Upper lobe of right lung (tissue), 1 donor: ENCODE measurements at places on chromosomes 3 and 15.
A peak's percentile ranks its signal among the peaks of the same experiment; 100 is the strongest.

- no peaks in the 10 kb centered on the region for H3K36me3 ChIP-seq
- DNase-seq, result no peak
- no peaks in the 10 kb centered on the region for H3K27me3 ChIP-seq
- no peak overlapping the region for H3K4me3 ChIP-seq
Observed at GRCh38 chr3:158780766-158781165, 21.1 kb upstream of the MFSD1 start.

GRCh38 chr3:184480831-184481230, 80.8 kb upstream of the EPHB3 start:
- peaks cover 16% of the 10 kb centered on the region for H3K27me3 ChIP-seq
- H3K4me1 ChIP-seq, result no peaks in the 10 kb centered on the region
- H3K4me3 ChIP-seq, result no peak overlapping the region
- H3K27ac ChIP-seq, result no peak overlapping the region
- no peak for DNase-seq

DNA sequence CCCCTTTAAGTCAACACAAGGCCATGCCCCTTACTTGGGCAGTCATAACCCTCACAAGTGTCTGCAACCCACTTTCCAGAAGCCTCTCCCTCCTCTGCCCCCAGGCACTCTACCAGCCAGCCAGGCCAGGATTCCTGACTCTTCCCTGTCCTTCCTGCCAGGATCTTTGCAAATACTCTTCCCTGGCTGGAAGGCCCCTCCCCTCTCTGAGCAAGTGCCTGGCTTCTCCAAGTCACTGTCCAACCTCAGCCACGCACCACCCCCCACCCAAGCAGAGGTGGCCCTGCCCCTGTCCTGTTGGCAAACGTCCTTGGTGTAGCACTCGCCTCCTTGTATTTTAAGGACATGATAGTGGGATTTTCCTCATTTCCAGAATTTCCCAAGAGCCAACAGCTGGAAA, 54.7 kb upstream of the USP3 start:
- no peak overlapping the region for H3K27ac ChIP-seq
- peaks cover 10% of the 10 kb centered on the region for H3K4me1 ChIP-seq
- DNase-seq, result no peak
- H3K27me3 ChIP-seq, result no peaks in the 10 kb centered on the region

GRCh38 chr3:150303768-150304167, 104.3 kb upstream of the TSC22D2 start:
- H3K4me1 ChIP-seq, result no peaks in the 10 kb centered on the region
- no peaks in the 10 kb centered on the region for H3K27me3 ChIP-seq
- H3K36me3 ChIP-seq, result no peaks in the 10 kb centered on the region

GRCh38 chr15:57596978-57597377, 5.3 kb downstream of the MYZAP start:
- H3K27me3 ChIP-seq, result no peaks in the 10 kb centered on the region
- no peak for DNase-seq

- peaks cover 23% of the 10 kb centered on the region for H3K36me3 ChIP-seq
- peak overlapping the region; percentile 97 for H3K27ac ChIP-seq
- H3K4me1 ChIP-seq, result peaks cover 15% of the 10 kb centered on the region
Observed at GRCh38 chr3:15206662-15207576, 873 bp downstream of the CAPN7 start.

- H3K4me3 ChIP-seq, result no peak overlapping the region
- DNase-seq, result no peak
- H3K27me3 ChIP-seq, result no peaks in the 10 kb centered on the region
- peaks cover 65% of the 10 kb centered on the region for H3K36me3 ChIP-seq
- no peaks in the 10 kb centered on the region for H3K4me1 ChIP-seq
Observed at GRCh38 chr3:195302431-195302830, 31.5 kb upstream of the XXYLT1 start.

- DNase-seq, result peak; percentile 64
- no peaks in the 10 kb centered on the region for H3K27me3 ChIP-seq
- peaks cover 44% of the 10 kb centered on the region for H3K4me1 ChIP-seq
- peak overlapping the region; percentile 65 for H3K4me3 ChIP-seq
- H3K36me3 ChIP-seq, result no peaks in the 10 kb centered on the region
Observed at GRCh38 chr3:122679882-122680474, 661 bp upstream of the PARP14 start.

GRCh38 chr3:175399156-175399840, 540.2 kb downstream of the NAALADL2 start:
- no peak for DNase-seq
- H3K36me3 ChIP-seq, result no peaks in the 10 kb centered on the region
- H3K27ac ChIP-seq, result no peak overlapping the region
- H3K4me1 ChIP-seq, result no peaks in the 10 kb centered on the region
- H3K27me3 ChIP-seq, result no peaks in the 10 kb centered on the region
- no peak overlapping the region for H3K4me3 ChIP-seq

DNA sequence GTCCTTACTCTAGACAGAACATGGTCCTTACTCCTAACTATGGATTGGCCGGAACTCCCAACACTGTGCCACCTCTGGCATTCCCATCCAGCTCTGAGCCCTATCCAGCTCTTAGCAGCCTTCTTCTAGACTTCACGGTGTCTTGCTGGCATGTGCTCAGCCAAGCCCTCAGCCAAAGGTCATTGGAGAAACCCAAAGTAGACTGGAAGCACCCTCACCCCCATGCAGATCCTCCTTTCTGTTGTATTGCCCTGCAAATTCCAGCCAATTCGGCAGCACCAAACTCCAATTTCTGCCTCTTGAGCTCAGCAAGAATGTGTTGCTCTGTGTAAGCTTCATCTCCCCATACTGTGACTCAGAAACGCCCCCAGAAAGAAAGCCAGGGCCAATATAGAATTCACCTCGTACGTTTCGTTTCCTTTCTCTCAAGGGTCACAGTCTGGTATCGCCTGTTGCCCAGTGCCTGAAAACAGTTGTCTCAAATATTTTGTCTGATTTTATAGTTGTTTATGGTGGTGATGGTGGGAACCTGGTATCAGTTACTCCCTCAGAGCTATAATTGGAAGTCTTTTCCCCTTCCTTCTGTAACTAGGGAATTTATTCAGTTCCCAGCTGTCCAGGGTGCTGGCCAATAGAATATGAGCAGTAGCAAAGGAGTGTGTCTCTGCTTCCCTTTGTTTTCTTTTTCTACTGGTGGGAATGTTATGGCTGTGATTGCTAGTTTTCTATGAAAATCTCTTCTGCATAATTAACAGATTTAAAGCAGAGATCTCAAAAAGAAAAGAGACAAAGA, 28.4 kb upstream of the EPHB3 start:
- DNase-seq, result no peak
- no peaks in the 10 kb centered on the region for H3K36me3 ChIP-seq
- H3K27me3 ChIP-seq, result peaks cover 18% of the 10 kb centered on the region
- no peak overlapping the region for H3K4me3 ChIP-seq
- H3K27ac ChIP-seq, result no peak overlapping the region

DNA sequence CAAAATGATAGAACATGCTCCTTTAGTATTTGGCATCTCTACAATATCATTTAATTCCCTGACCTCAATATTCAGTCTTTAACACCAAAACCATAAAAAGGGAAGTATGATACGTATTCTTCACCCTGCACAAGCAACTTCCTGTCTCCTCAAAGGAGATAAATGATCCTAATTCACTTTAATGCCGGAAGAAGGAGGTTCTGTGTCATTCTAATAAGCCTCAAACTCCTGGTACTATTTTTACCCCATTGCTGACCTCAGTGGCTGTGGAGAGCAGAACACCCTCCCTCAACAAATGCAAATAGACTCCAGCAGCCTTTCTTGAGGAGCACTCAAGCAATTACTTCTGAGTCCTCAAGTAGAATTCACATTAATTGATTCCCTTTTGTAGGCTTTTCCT, 173.3 kb downstream of the TMEM108 start:
- DNase-seq, result no peak
- H3K27ac ChIP-seq, result no peak overlapping the region
- peaks cover 16% of the 10 kb centered on the region for H3K4me1 ChIP-seq

- peaks cover 36% of the 10 kb centered on the region for H3K4me1 ChIP-seq
- no peaks in the 10 kb centered on the region for H3K27me3 ChIP-seq
- peak overlapping the region; percentile 85 for H3K27ac ChIP-seq
- H3K36me3 ChIP-seq, result no peaks in the 10 kb centered on the region
Observed at GRCh38 chr15:98729446-98730042, 81.2 kb downstream of the IGF1R start.

GRCh38 chr15:76575679-76576078, 239.1 kb downstream of the ISL2 start:
- H3K36me3 ChIP-seq, result no peaks in the 10 kb centered on the region
- peaks cover 11% of the 10 kb centered on the region for H3K4me1 ChIP-seq
- no peaks in the 10 kb centered on the region for H3K27me3 ChIP-seq
- H3K4me3 ChIP-seq, result no peak overlapping the region
- DNase-seq, result no peak

DNA sequence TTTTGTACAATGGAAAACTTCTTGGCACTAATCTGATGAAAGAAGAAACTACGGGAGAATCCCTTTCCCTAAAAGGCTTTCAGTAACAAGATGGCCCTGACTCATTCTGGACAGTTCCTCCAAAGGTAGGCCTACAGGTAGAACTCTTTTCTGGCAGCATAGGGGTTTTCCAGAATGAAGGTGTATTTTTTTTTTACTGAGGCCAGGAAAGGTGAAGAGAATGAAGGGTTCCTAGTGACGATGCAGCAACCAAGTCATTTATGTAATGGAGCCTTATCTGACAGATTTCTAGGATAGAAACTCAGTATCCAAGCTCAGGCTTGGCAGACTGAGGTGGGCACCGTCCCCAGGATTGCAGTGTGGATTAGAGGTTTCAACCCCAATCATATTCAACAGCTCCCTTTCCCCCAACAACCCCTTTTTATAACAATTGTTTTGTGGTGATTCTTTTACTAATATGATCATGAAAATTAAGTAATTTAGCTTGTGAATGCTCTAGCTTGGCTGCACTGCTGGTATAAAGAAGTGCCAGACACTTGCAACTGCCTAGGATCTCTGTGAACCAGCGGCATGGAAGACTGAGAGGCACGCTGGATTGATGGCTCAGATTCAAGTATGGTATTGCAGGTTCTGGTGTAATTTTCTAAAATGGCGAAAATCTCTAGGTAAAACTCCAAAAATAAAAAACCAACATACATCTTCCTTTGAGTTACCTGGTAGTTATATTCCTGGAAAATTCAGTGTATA, 8.7 kb upstream of the TRIM69 start:
- no peak for DNase-seq
- peak overlapping the region; percentile 91 for H3K4me3 ChIP-seq
- no peaks in the 10 kb centered on the region for H3K27me3 ChIP-seq
- peaks cover 43% of the 10 kb centered on the region for H3K4me1 ChIP-seq
- H3K36me3 ChIP-seq, result peaks cover 9% of the 10 kb centered on the region

GRCh38 chr3:64667887-64668581, 19.8 kb downstream of the ADAMTS9 start:
- DNase-seq, result peak; percentile 74
- H3K4me3 ChIP-seq, result no peak overlapping the region
- H3K4me1 ChIP-seq, result peaks cover 15% of the 10 kb centered on the region
- H3K27ac ChIP-seq, result no peak overlapping the region
- no peaks in the 10 kb centered on the region for H3K27me3 ChIP-seq

DNA sequence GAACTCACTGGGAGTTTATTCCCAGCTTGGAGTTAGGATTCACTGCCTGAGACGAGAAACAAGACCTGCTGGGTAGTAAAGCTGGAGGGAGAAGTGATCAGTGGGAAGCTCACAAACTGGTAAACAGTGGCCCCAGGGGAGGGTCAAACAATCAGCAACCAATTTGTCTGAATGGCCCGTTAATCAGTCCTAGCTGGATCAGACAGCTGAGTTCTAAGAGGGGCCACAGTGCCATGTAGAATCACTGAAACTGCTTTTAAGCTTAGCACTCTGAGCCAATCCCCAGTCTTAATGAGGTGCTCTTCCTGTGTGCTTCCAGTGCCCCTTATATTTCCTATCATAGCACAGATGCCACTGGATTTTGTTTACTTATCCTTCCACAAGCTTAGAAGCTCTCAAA, 591.7 kb downstream of the RSL24D1 start:
- H3K27ac ChIP-seq, result no peak overlapping the region
- no peaks in the 10 kb centered on the region for H3K27me3 ChIP-seq
- H3K4me1 ChIP-seq, result no peaks in the 10 kb centered on the region
- H3K36me3 ChIP-seq, result no peaks in the 10 kb centered on the region

- no peaks in the 10 kb centered on the region for H3K27me3 ChIP-seq
- no peaks in the 10 kb centered on the region for H3K36me3 ChIP-seq
- no peaks in the 10 kb centered on the region for H3K4me1 ChIP-seq
- H3K4me3 ChIP-seq, result no peak overlapping the region
- no peak for DNase-seq
- H3K27ac ChIP-seq, result no peak overlapping the region
Observed at GRCh38 chr3:103446953-103447629, 1012.3 kb downstream of the ZPLD1 start.

DNA sequence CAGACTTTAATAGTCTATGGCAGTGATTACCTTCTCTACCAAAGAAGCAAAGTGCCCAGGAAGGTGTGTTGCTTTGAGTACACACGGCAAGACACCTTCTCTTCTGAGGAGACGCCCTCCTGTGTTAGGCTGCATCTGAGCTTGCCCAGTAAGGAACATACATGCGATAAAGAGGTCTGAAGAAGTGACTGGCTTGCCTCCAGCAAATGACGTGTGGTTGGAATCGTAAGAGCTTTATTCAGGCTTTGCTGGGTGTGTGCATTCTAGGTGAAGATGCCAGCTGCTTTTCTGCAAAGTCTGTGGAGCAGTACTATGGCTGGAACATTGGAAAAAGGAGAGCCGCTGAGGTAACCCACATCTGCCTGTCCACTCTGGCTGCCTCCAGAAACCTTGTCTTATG, 22.4 kb downstream of the MAP6D1 start:
- no peaks in the 10 kb centered on the region for H3K4me1 ChIP-seq
- H3K4me3 ChIP-seq, result no peak overlapping the region
- no peak for DNase-seq

- no peaks in the 10 kb centered on the region for H3K27me3 ChIP-seq
- H3K4me3 ChIP-seq, result peak overlapping the region; percentile 76
- H3K36me3 ChIP-seq, result no peaks in the 10 kb centered on the region
- H3K27ac ChIP-seq, result peak overlapping the region; percentile 91
Observed at GRCh38 chr15:90001683-90002427, 731 bp downstream of the ZNF710 start.

GRCh38 chr3:72797773-72798543, 50.3 kb downstream of the SHQ1 start:
- no peak overlapping the region for H3K4me3 ChIP-seq
- no peak overlapping the region for H3K27ac ChIP-seq
- H3K36me3 ChIP-seq, result no peaks in the 10 kb centered on the region
- H3K27me3 ChIP-seq, result no peaks in the 10 kb centered on the region

GRCh38 chr3:142259359-142259758, 34.0 kb upstream of the GK5 start:
- H3K27ac ChIP-seq, result no peak overlapping the region
- no peak overlapping the region for H3K4me3 ChIP-seq
- DNase-seq, result no peak
- no peaks in the 10 kb centered on the region for H3K27me3 ChIP-seq

GRCh38 chr15:81157195-81157938, 23.3 kb downstream of the CFAP161 start:
- H3K4me1 ChIP-seq, result peaks cover 24% of the 10 kb centered on the region
- no peaks in the 10 kb centered on the region for H3K36me3 ChIP-seq
- no peak overlapping the region for H3K27ac ChIP-seq
- no peaks in the 10 kb centered on the region for H3K27me3 ChIP-seq
- no peak for DNase-seq
- no peak overlapping the region for H3K4me3 ChIP-seq

- peaks cover 14% of the 10 kb centered on the region for H3K4me1 ChIP-seq
- DNase-seq, result peak; percentile 93
- no peaks in the 10 kb centered on the region for H3K36me3 ChIP-seq
- H3K27ac ChIP-seq, result peak overlapping the region; percentile 86
- H3K27me3 ChIP-seq, result no peaks in the 10 kb centered on the region
Observed at GRCh38 chr15:52179278-52180195, 11.7 kb downstream of the GNB5 start.

- no peaks in the 10 kb centered on the region for H3K36me3 ChIP-seq
- no peaks in the 10 kb centered on the region for H3K4me1 ChIP-seq
- no peak for DNase-seq
- peaks cover 4% of the 10 kb centered on the region for H3K27me3 ChIP-seq
Observed at GRCh38 chr15:93288728-93289294, 199.8 kb upstream of the RGMA start.

GRCh38 chr15:83436513-83437158, 10.5 kb upstream of the SH3GL3 start:
- no peaks in the 10 kb centered on the region for H3K4me1 ChIP-seq
- no peak overlapping the region for H3K4me3 ChIP-seq
- peaks cover 6% of the 10 kb centered on the region for H3K27me3 ChIP-seq
- DNase-seq, result no peak
- H3K36me3 ChIP-seq, result no peaks in the 10 kb centered on the region
